ENCODE measurements at places on chromosomes 4 and X.

GRCh38 chrX:139920316-139920715 is 12.5 kb downstream of the ATP11C start:
- no peak for DNase-seq

GRCh38 chrX:25156323-25156722 is 140.6 kb upstream of the ARX start:
- no peak for DNase-seq

DNA sequence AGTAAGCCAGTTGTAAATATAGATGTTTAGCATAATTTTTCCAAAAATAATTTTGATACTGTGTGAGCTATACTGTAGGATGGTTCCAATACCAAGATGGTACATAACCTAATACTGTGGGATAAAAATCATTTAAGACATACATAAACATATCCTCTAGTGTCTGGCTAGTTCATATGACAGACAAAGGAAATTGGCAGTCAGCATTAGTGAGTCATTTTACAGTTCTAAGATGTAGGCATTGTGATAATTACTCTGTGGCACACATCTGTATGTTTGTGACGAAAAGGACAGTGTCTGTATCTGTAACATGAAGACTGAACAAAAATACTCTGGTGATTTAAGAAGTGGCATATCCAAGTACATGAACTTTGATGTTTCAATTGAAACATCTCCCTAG is 49.6 kb downstream of the UGT2A2 start:
- no peak for DNase-seq

- no peak for DNase-seq
Observed at GRCh38 chrX:20217906-20218305, 48.8 kb downstream of the RPS6KA3 start.

GRCh38 chrX:31099536-31100090 is 27.8 kb upstream of the FTHL17 start:
- DNase-seq: no peak

DNA sequence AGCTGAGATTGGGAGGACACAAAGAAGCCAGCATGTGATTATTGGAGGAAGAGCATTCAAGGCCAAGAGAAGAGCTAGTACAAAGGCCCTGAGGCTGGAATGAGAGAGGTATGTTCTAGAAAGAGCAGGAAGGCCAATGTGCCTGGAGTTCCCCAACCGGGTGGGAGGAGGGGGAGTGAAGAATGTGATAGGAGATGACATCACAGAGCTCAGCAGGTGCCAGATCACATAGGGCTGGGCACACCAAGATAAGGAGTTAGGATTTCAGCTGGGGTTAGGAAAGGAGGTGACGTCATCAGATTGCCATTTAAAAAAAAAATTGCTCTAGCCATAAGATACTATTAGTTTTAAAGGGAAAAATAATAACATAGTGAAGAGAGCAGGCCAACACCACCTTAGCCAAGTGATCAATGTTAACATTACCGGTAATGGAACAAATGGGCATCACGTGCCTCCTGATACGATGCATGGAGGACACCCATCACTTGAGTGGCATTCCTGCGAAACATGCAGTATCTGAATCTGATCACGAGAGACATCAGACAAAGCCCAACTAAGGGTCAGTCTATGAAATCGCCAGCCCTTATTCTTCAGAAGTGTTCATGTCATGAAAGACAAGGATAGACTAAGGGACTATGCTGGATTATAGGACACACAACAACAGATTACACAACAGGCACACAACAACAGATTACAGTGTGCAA is 344.3 kb downstream of the BCOR start:
- no peak for DNase-seq

- no peak for DNase-seq
Observed at GRCh38 chr4:165520086-165520485, 141.3 kb downstream of the CPE start.

DNA sequence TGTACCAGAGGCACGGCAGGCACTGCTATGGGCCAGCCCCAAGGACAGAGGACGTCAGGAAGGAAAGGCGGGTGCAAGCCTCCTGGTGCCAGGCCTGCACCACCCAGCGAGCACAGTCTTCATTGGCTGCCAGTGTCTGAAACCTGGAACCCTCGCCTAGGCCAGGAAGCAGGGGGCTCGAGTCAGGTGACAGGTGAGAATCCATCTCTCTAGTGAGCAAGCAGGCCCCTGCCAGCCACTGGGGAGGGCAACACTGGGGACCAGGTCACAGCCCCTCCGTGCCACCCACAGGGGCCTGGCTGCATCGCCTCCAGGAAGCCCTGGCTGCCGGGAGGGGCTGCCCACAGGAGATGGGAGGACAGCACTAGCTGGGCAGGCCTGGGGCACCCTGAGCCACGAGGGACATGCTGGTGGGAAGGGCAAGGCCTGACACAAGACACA is 6.9 kb upstream of the HAUS3 start:
- no peak for DNase-seq

GRCh38 chr4:71495454-71495853 is 156.6 kb downstream of the SLC4A4 start:
- no peak for DNase-seq

- DNase-seq: no peak
Observed at GRCh38 chr4:38925492-38926413, 58.1 kb downstream of the FAM114A1 start.

- peak; percentile 34 for DNase-seq
Observed at GRCh38 chrX:24426340-24426913, 38.7 kb upstream of the PDK3 start.

DNA sequence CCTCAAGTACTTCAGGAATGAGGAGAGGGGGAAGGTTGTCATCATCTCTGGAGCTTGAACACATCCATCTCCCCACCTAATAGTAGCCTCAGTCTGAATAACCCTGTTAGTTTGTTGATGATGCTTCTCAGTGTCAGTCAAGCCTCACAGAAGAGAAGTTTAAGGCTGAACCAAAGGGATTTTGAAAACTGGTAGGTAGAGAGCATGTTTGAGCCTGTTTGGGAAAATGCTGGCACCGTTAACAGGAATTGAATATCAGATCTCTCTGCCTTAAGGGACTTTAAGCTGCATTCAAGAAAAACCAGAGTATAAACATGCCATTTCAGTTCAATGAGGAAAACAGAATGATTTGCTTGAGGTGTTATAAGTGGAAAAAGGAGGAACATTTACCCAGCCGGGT is 73.1 kb downstream of the MAPK10 start:
- no peak for DNase-seq

GRCh38 chrX:145394344-145394743 is 147.0 kb downstream of the SPANXN1 start:
- no peak for DNase-seq

DNA sequence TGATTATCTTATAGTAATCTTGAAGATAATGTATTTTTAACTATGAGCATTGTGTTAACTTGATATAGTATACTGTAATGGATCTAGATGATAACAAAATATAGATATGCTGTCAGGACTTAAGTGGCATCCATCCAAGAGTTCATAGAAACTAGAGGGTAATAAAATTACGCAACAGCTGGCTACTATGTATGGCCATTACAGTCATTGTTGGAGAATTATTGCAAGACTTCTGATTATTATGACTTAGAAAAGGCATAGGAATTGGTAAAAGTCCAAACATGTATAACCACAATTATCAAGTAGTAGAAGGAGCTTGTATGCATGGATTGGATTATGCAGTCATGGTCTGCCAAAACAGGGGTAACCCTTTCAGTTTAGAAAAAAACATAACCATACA is 9.5 kb downstream of the OGT start:
- no peak for DNase-seq

- no peak for DNase-seq
Observed at GRCh38 chr4:17646693-17647092, 32.3 kb downstream of the MED28 start.

- DNase-seq: no peak
Observed at GRCh38 chr4:6325788-6326290, 56.2 kb downstream of the WFS1 start.

DNA sequence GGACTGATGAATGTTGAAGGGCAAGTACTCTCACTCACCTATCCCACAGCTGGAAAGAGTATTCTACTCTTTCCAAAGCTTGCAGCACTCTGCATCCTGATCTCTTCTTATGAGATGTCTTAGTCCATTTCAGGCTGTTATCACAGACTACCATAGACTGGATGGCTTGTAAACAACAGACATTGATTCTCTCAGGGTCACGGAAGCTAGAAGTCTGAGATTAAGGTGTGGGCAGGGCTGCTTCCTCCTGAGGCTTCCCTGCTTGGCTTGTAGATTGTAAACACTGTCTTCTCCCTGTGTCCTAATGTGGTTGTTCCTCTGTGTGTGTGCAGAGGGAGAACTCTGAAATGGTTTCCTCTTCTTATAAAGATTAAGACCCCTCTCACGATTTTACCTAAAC is 131.2 kb downstream of the MXRA5 start:
- no peak for DNase-seq

- no peak for DNase-seq
Observed at GRCh38 chrX:53049127-53049517, 533 bp downstream of the GPR173 start.

- no peak for DNase-seq
Observed at GRCh38 chr4:53748328-53748772, 157.1 kb upstream of the LNX1 start.

DNA sequence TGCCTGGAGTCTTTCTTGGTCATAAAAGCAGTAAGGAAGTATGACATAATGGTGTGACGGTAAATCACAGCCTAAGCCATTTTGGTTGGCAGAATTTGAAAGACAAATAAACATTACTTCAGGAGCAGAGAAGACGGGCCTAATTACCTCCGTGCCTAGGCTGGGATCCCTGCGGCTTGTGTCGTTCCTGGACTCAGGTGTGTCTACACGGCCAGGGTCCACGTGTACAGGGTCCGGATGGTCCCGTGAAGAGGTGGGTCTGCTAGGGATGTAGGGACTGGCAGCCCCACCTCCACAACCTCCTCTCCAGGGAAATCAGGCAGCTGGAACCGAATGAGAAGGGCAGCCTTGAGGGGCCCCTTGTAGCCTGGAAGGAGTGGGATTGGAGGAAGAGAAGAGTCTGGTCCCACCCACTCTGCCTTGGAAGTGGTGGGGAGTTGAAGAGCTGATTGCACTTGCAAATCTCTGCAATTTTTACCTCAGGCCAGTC is 55.4 kb upstream of the PLAC1 start:
- no peak for DNase-seq

- no peak for DNase-seq
Observed at GRCh38 chr4:86014599-86014998, 345.3 kb downstream of the MAPK10 start.

DNA sequence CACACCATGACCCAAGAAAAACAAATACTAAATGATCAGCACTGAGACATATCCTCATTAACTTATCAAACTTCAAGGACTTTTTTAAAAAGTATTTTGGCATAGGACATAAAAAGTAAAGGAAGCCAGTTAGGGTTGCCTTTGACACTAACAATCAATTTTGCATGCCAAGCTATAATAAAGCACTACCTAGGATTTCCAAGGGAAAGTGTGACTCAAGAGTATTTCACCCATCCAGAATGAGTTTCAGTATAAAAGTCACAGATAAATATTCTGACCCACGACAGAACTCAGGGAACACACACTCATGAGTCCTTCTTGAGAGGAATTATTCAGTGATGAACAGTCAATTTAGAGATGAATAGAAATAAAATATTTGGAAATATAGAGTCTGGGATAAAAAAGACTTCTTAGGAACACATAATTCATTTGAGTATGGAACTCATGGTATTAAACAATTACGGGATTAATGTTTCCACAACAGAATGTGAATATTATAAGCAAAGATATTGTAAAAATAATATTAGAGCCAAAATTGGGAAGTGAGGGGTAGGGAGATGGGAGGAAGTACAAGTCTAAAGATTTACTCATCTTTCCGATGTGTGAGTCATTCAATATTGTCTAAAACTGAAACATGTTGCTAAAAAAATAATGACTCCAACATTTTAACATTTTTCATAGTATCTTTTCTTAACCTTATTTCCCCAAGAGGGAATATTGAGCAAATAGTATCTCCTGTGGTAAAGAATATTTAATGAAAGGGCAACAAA is 143.5 kb upstream of the LNX1 start:
- no peak for DNase-seq

GRCh38 chrX:41664908-41665307 is 23.9 kb upstream of the GPR34 start:
- no peak for DNase-seq

GRCh38 chrX:41066391-41066790 is 18.9 kb upstream of the USP9X start:
- no peak for DNase-seq

DNA sequence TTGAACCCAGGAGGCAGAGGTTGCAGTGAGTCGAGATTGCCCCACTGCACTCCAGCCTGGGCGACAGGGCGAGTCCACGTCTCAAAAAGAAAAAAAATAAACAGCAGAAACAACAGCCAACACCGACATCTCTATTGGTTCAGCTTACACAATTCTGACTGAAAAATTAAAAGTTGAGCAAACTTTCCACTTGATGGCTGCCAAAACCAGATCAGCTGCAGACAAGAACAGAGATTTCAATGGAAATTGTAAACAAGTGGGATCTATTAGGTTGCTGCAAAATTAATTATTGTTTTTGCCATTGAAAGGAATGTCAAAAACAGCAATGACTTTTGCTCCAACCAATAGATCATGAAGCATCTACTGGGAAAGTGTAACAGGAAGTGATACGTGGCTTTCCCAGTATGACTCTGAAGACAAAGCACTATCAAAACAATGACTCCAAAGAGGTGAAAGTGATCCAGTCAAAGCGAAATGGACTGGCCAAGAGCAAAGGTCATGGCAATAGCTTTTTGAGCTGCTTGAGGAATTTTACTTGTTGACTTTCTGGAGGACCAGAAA is 26.3 kb downstream of the UPF3B start:
- no peak for DNase-seq

GRCh38 chrX:69110116-69110530 is 55.1 kb downstream of the PJA1 start:
- no peak for DNase-seq

DNA sequence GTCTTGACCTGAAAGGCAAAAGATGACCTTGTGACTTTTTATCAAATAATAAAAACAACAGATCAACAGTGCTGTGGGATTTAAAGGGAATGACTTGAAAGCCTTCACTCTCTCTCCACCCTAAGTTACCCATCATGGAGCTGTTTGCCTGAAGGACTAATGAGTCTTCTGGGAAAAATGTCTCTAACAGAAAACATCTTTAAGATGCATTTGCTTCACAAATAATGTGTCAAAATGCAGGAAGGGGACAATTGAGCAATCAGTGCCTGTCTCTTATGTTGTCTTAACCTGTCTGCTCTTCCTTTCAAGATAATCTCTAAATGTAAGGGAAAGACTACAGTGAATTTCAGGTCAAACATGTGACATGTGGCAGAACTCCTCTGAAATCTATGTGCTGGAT is 766.6 kb downstream of the PDHA2 start:
- no peak for DNase-seq

GRCh38 chr4:96326846-96327245 is 487.0 kb downstream of the PDHA2 start:
- no peak for DNase-seq

- no peak for DNase-seq
Observed at GRCh38 chr4:177128306-177128705, 181.4 kb upstream of the NEIL3 start.

GRCh38 chrX:8462488-8462887 is 2.1 kb upstream of the VCX3B start:
- DNase-seq: no peak

GRCh38 chr4:19925516-19925915 is 326.2 kb upstream of the SLIT2 start:
- DNase-seq: no peak
